ENCODE measurements at places on chromosomes 7 and 10.

- no peak for DNase-seq
Measured at GRCh38 chr10:26423722-26424121, 14.4 kb upstream of the APBB1IP start.

DNA sequence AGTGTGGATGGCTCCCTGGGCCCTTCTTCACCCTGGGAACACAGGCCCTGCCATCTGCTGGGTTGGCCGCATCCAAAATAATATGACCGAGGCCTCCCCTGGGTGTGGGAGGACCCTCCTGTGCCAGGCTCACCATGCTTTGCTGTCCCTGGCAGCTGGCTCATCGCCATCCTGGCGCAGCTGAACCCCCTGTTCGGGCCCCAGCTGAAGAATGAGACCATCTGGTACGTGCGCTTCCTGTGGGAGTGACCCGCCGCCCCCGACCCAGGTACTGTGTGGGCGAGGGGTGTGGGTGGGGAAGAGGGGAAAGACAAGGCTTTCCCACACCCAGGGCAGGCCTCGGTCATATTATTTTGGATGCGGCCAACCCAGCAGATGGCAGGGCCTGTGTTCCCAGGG is 4.8 kb downstream of the ATP6V0E2 start:
- no peak for DNase-seq

DNA sequence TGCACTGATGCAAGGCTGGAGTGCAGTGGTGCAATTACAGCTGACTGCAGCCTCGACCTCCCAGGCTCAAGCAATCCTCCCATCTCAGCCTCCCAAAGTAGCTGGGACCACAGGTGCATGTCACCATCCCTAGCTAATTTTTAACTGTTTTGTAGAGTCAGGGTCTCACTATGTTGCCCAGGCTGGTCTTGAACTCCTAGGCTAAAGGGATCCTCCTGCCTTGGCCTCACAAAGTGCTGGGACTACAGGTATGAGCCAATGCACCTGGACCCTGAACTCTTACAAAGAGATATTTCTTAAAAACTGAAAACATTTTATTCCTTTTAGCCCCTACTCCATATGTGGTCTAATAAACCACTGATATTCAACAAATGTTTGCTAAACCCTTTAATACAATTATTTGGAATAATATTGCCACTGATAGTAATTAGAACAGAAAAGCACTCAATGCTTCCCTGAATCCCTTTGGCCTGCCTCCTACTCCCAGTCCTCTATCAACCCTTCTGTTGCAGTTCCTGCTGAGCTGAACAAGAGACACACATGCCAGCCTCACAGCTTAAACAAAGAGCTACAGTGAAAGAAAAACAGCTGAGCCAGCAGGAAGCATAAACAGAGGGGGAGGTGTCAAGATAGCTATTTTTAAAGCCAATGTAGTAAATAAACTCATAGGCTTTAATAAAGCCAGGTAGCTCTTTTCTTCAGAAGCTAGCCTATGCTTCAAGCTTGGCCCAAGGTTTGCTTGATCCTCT is 7.0 kb upstream of the GNAI1 start:
- DNase-seq: peak; percentile 70

- DNase-seq: peak; percentile 30
Measured at GRCh38 chr10:132062641-132063390, 2.9 kb upstream of the JAKMIP3 start.

GRCh38 chr7:140625908-140626868 is 14.4 kb downstream of the DENND2A start:
- peak; percentile 65 for DNase-seq

DNA sequence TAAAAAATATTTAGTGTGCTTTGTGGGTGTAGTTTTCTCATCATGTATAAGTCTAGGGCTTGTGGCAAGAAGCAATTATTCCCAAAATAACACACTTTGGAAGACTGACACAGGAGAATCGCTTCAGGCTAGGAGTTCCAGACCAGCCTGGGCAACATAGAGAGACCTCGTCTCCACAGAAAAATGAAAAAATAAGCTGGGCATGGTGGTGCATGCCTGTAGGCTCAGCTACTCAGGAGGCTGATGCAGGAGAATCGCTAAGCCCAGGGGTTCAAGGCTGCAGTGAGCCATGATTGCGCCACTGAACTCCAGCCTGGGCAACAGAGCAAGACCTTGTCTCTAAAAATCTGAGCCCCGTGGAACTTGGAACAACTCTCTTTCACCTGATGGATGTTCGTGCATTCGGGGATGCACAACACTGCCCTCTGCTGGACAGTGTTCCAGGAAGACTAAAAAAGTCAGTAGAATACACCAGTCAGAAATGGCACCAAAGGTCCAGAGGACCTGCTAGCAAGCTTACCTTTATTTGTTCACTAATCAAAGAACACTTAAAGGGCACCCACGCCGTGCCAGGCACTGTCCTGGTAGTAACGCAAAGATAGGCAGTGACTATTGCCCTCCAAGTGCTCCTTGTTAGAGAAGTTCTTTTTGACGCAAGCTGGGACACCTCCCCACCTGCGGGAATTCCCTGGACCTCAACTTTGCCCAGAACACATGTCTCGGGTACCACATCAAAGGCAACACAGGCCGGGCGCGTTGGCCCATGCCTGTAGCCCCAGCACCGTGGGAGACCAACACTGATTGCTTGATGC is 81.9 kb upstream of the CALN1 start:
- peak; percentile 74 for DNase-seq

DNA sequence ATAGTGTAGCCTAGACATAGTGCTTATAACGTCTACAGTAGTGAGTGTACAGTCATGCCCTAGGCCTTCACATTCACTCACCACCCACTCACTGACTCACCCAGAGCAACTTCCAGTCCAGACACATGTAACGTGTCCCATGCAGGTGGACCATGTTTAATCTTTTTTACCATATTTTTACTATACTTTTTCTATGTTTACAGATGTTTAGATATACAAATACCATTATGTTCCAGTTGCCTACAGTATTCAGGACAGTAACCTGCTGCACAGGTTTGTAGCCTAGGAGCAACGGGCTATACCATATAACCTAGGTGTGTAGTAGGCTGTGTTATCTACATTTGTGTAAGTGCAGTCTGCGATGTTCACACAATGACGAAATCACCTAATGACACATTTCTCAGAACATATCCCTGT is 11.0 kb downstream of the MPP7 start:
- DNase-seq: no peak

GRCh38 chr7:102286237-102287110 is at the start of gene SH2B2:
Gene SH2B2, plus strand, starts transcription at chr7:102286868. Its CDS starts 13,683 bp downstream, at chr7:102300551.
- peak; percentile 52 for DNase-seq

GRCh38 chr7:24858108-24858977 is 101.1 kb upstream of the GSDME start:
- DNase-seq: no peak

DNA sequence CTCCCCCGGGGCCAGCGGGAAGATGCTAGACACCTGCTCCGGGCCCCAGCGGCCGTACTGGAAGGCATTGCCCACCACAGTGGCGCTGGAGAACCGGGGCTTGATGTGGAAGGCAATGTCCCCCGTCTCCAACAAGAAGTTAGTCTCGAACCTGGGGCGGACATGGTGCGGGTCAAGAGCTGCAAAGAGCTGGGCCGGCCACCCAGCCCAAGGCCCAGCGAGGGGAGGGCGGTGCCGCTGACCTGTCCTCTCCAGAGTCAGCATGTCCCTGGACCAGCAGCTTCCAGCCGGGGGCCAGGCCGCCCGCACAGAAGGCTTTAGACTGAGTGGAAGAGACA is 551 bp downstream of the GRIFIN start:
- DNase-seq: no peak

GRCh38 chr10:26863351-26864076 is 2.8 kb upstream of the ABI1 start:
- DNase-seq: no peak

GRCh38 chr10:103592186-103593021 is 98.9 kb downstream of the NEURL1 start:
- no peak for DNase-seq

DNA sequence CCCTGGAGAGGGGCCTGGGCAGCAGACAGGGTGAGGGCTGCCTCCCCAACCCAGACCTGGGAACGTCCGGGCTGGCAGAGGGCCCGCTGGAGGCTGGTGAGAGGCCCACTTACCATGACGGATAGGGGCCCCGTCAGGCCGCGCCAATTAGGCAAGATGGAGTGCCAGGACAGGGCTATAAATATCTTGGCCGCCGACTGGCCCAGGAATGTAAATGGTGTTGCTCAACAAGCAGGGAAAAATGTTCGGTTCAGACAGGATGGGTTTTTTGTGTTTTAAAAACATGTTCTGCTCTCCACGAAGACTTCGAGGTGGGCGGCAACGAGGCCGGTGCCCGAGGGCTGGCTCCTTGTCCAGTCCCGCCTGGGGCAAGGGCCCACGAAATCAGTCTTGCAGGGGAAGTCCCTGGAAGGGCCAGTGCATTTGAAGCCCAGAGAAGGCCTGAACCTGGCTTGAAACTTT is 35.8 kb upstream of the ELN start:
- no peak for DNase-seq

DNA sequence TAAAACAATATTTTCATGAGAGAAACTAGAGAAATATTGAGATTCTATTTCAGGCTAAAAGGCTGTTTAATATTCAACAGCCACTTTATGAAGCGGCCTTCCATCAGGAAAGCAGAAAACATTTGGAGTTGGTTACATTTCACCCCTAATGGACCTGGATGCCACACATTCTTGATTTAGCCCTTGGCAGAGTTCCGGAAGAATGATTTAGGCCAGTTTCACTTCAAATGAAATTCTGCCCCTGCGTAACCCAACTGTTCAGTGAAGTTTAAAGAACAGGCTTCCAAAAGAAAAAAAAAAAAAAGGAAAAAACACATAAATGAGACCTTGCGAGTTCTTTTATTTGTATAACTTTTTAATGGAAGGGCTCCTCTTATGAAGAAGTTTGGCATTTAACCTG is 239.2 kb upstream of the AKR1E2 start:
- no peak for DNase-seq
